Activated naive CD8-positive, alpha-beta T cell treated with anti-CD3 and anti-CD28 coated beads, Interleukin-2, amount 10 ng/mL, durations not matched to agents 7 days and 5 days (primary cell): ENCODE measurements at places on chromosomes 7 and 10. TPM values are rescaled to one million over a fixed set of nuclear protein-coding genes. Genes with fewer than 3 reads are reported as not detected.

ATP5F1C gene
- 268 TPM for total RNA-seq

ANKRD30A gene
- total RNA-seq: not detected

ADIRF gene
- total RNA-seq: not detected

NEBL gene
- total RNA-seq: not detected

ACSM6 gene
- not detected for total RNA-seq

EBF3 gene
- not detected for total RNA-seq

MAT1A gene
- total RNA-seq: not detected

MRLN gene
- not detected for total RNA-seq

ORAI2 gene
- 51.9 TPM for total RNA-seq

DNA sequence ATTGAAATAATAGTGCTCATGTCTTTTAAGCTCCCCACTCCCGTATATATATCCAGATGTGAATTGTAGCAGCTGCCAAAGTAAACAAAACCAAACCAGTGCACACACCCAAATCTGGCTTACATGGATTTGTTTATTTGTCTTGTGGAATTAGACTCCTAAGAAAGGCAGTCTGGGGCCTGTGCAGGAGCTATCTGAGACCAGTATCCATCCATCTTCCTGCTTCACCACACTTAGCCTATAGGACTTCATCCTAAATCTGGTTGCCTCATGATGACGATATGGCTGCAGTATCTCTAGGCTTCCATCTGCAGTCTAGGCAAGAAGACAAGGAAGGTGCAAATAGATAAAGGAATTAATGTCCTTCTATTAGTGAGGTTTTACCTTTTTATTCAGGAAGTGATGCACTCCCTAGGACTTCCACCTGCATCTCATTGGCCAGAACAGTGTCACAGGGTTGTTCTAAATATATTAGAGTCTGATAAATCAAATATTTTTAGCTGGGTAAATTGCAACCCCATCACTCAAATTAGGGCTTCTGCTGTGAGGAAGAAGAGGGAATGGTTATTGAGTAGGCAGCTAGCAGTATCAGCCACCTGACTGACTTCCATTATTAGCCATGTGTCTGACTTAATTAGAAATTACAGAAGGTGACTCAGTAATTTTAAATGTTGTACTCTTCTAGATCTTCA, 6.0 kb downstream of the WIPF3 start:
- DNase-seq: no peak

- DNase-seq: no peak
Observed at GRCh38 chr10:71419002-71419540, 22.4 kb downstream of the CDH23 start.

- no peak for DNase-seq
Observed at GRCh38 chr10:99859585-99859984, 77.1 kb downstream of the ABCC2 start.

GRCh38 chr10:69181433-69181832, 1.4 kb downstream of the SUPV3L1 start:
- no peak for DNase-seq

GRCh38 chr10:31154996-31155395, 123.3 kb upstream of the ZNF438 start:
- no peak for DNase-seq

DNA sequence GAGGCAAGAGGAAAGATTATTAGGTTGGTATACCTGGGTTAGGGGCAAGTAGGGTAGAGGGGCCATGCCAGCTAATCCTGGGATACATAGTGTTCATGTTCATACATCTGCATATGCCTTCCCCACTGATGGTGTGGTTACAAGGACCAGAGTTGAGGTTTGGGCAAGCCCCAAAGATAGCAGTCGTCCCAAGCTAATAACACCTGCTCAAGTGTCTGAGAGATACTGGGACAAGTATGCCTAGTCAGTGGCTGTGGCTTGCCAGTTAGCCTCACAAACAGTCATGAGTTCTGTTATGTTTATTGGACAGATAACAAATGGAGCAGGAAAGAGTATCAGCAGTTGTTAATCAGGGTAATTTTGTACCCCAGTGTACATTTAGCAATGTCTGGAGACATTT, 139.6 kb downstream of the ADAM22 start:
- no peak for DNase-seq

DNA sequence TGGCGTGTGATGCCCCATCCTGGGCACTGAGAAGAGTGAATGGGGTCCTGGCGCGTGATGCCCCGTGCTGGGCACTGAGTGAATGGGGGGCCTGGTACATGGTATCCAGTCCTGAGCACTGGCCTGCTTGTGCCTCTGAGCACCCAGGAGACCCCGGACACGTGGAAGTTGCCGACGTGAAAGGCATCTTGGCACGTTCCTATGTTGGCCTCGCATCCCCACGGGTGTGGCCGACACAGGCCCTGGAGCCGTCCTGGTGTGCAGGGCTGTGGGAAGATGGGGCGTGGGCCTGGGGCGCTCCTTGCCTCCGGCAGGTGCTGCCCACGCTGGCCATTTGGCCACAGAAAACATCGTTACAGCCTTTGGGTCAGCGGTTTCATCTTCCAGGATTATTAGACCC, 35.5 kb downstream of the CFAP46 start:
- DNase-seq: no peak

GRCh38 chr7:157884461-157885062, 547.8 kb downstream of the DNAJB6 start:
- DNase-seq: no peak

GRCh38 chr7:102425639-102426267, 7.6 kb upstream of the ORAI2 start:
- DNase-seq: peak; percentile 82

DNA sequence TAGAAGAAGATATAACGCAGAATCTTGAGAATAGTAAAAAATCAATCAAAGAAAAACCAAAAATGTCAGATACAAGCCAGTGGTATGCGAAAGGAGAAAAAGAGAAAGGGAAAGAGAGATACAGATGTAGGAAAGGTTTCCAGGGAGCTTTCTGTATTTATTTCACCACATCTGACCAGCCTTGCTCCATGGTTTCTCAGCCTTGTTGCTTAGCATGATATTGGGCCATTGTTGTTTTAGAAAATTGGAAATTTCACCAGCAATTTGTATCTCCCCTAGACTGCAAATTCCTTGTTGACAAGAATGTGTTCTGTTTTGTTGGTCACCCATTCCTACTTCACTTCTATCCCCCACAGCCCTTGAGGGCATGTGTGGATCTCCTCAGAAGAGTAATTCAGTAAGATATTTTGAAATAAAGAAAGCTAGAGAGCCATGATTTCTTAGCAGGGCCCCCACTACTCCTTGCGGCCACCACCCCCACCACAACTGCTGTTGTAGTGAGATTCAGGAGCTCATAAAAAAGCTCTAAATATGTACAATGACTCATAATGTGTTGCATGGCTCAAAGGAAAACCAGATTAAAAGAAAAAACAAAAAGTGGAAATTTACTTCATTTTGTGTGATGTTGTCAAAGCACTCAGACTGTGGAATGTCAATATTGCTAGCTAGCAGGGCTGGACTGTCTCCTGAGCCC, 138.7 kb downstream of the CHRM2 start:
- no peak for DNase-seq

DNA sequence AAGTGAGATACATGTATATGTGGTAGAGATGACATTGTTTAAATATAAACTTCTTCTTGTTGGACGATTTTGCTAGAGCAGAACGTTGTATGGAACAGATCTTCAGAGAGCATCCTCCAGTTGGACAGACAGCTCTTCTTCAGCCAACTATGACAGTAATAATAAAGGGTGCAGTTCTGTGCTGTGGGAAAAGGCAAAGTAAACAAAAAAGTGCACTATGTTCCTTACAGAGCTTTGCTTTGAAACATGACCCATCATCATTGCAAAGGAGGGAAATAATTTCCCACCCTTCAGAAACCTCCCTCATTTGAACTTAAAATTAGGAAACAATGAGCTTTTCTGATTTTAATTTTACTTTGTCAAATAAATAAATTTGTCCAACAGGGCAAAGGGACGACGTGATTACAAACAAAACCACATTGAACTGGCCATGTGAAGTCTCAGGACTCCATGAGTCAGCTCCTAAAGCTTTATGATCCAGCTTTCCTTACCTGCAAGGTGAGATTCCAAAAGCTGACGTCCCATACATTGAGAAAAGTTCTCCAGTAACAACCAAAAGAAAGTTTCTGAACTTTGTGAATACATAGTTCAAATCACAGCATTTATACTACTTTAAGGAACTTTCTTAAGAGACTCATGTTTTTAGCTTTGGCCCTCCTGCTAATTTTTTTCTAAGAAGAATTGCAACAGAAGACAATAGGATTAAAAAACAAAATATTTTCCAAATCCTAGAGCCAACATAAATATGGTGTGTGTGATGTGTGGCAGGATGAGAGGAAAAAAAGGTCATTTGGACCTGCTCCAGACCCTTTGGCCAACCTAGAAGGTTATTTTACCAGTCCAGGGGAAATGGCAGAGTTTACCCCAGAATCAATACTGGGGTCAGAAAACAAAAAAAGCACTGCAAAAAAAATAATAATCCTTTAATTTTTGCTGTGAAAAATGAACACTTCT, 565.4 kb upstream of the NRP1 start:
- DNase-seq: no peak

GRCh38 chr7:38372290-38372689, 98.9 kb upstream of the TARP start:
- DNase-seq: no peak

DNA sequence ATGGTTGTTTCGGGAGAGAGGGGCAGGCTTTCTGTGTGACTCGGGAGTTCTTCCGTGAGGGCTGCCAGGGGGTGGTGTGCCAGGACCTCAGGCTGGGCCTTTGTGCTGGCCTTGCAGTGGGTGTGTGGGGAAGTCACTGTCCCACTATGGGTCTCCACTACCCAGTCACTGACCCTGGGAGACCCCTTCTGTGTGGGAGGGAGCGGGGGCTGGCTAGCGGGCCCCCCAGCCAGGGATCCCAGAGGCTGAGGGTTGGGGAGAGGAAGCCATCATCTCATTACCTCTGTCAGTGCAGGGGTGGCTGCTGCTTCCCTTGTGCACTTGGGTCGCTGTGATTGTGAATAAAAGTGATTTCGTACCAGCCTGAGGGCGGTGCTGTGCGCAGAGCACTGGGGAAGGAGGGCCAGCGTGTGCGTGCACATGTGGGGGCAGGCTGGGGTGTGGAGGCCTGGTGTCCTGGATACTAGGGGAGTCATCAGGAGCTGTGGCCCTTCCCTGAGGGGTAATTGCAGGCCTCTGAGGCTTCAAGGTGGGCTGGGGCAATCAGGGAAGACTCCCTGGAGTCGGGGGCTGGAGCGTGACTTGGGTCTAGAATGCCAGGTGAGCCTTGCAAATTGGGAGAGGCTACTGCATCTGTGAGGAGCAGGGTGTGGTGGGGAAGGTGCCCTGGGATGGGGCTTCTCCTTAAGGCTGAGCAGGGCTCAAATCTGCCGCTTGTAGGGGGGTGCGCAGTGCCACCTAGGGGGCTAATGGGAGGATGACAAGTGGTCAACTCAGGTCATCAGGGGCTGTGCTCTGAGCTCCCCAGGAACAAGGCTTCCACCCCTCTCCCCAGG, 98.9 kb downstream of the NEURL1 start:
- peak; percentile 53 for DNase-seq

GRCh38 chr7:30423788-30424505, 54.6 kb downstream of the NOD1 start:
- no peak for DNase-seq

GRCh38 chr7:51356849-51357516, 40.4 kb upstream of the COBL start:
- DNase-seq: no peak

- DNase-seq: no peak
Observed at GRCh38 chr7:87336136-87336535, 9.3 kb upstream of the CROT start.

DNA sequence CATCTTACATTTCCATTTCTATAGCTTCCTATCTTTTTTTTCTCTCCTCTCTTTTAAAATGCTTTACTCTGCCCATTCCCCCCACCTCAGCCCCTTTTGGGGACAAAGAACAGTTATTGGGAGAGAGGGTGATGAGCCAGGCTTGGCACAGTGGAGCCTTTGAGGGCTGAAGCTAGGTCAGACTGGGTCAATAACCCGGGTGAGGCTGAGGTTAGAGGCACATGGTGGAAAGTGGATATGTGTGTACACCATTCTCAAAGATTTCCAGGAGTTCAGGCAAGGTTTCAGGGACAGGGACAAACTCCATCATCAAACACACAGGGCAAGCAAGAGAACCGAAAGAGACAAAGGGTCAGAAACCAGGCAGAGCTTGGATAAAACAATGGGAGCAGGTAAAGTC, 11.5 kb downstream of the ABCB4 start:
- no peak for DNase-seq

DNA sequence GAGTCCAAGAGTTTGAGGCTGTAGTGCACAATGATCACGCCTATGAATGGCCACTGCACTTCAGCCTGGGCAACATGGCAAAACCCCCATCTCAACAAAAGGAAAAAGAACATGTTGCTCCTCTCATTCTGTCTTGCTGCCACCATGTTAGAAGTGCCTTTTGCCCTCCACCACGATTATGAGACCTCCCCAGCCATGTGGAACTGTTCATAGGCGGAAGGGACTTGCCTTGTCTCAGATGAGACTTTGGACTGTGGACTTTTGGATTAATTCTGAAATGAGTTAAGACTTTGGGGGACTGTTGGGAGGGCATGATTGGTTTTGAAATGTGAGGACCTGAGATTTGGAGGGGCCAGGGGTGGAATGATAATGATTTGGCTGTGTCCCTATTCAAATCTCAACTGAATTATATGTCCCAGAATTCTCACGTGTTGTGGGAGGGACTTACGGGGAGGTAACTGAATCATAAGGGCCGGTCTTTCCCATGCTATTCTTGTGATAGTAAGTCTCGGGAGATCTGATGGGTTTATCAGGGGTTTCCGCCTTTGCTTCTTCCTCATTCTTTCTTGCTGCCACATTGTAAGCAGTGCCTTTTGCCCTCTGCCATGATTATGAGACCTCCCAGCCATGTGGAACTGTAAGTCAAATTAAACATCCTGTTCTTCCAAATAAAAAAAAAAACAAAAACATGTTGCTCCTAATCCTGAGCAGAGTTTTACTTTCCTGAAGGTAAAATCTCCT, 22.3 kb downstream of the DLG5 start:
- DNase-seq: no peak

- DNase-seq: no peak
Observed at GRCh38 chr10:29546773-29547313, 87.9 kb downstream of the SVIL start.

DNA sequence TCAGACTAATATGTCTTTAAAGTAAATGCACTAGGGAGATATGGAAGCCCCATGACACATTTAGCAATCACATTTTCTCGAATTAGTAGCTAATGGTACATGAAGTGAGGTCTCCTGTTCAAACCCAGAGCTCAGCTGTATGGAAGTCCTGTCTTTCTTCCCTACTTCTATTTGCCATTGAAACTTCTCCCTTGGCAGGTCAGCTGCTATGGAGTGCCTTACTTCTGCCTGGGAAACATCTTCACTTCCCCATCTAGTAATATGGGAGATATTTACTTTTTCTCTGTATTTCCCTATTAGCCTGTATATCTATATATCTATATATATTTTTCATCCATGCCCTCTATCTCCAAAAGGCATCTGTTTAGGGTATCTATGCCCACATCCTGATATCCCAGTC, 225.3 kb upstream of the INHBA start:
- DNase-seq: no peak
